ENCODE measurements at places on chromosomes 11 and 22.
A peak's percentile ranks its signal among the peaks of the same experiment; 100 is the strongest.

DNA sequence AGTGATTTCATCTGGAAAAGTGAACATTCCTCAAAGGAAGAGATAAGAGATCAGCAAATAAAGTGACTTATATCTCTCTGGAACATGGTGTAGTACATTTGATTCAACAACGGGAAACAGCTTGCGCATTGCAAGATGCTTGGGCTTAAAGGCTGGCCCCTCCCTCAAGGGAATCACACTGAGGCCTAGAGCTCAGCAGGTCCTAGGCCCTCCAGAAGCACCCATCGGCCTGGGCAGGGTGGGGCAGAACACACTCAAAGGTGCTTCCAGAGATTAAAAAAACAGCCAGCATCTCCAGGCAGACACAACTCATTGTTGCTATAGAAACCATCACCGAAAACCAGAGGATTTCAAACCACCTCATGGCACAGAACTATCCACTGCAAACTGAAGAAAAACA, 69.0 kb upstream of the ARFGAP3 start:
- no peak for DNase-seq

DNA sequence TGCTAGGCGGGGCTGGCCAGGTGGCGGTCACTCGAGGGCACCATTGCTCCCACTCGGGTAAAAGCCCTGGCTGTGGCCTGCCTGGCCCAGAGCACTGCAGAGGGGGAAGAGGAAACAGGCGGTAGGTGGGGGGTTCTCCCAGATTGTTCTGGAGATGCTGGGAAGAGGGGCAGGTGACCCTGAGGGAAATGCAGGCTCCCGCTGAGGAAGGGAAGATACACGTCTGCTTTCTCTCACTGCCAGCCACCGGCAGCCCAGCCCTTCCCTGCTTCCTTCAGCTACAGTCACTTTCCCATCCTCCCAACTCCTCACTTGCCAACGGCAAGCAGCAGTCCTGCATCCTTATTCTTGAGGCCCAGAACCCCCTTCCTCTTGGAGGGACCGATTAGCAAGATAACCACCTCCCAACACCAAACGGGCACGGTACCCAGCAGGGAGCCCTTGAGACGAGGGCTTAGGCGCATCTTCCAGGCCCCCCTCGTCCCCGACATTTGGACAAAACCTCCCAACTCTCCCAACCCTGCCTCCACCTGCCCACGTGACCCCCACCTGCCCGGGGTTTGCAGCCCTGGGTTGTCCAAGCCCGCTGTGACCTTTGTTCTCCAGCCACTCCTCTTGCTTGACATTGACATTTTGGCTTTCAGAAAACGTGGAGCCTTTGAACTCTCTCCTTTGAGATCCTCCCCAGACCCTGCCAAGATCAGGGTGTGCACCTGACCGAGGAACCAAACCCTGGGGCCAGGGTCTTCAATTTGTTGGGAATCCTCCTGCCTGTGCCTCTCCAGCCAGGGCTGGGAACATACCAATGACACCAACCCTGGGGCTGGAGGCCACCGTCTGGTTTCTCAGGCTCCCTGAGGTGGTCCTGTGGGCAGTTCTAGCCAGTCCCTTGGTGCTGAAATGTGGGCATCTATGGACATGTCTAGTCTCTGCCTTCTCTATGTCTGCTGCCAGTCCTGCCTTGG, 48.8 kb upstream of the TTLL12 start:
- DNase-seq, result no peak

GRCh38 chr11:118171269-118172062, 5.0 kb downstream of the SCN2B start:
- peak; percentile 34 for DNase-seq

DNA sequence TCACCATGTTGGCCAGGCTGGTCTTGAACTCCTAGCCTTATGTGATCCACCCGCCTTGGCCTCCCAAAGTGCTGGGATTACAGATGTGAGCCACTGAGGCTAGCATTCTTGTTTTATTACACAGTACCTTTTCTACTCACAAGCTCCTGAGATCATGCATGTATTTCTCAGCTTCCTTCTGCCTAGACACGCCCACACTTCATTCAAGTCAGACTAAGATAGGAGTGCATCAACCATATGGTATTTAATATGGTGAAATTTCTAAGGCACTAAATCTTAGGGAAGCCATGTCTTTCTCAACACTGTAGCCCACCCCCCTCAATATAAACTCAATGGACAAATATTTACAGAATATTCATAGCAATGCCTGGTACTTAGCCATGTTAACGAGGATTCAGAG, 62.1 kb downstream of the SLC25A17 start:
- DNase-seq, result no peak

DNA sequence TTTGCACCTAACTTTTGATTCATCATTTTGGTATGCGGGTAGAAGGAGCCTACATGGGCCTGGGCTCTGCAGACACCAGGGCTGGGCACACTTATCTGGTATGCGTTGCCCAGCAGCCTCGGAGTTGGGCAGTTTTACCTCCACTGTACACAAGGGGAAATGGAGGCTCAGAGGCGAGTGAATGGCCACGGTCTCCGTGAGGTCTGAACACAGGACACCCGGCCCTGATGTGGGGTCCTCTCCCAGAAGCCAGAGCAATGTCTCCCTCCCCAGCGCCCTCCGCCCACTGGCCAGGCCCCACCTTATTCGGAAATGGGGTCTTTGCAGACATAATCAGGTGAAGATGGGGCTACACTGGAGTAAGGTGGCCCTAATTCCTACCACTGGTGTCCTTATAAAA, 43.7 kb downstream of the OSBPL5 start:
- no peak for DNase-seq

- DNase-seq, result peak; percentile 74
Observed at GRCh38 chr11:108895579-108896480, 231.0 kb downstream of the DDX10 start.

DNA sequence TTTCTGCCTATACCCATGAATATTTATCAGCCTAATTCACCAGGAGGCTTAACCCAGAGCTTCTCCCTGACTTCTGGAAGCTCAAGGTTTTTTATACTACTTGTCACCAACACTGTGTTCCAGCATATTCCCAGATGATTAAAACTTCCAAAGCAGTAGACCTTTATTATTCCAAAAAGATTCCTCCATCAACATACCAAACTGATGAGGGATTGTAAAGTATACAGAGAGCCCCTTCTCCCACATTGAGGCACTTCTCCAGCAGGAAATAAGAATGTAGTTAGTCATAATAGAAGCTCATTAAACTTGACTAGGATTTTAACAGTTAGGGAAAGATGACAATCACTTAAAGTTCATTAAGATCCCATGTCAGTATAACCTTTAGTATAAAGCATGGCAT, 51.4 kb upstream of the CEP126 start:
- peak; percentile 48 for DNase-seq

GRCh38 chr11:128711136-128711535, 17.3 kb downstream of the FLI1 start:
- no peak for DNase-seq

- no peak for DNase-seq
Observed at GRCh38 chr11:128803449-128804245, 63.4 kb downstream of the KCNJ1 start.

GRCh38 chr11:32606220-32606619, 22.6 kb downstream of the EIF3M start:
- no peak for DNase-seq

DNA sequence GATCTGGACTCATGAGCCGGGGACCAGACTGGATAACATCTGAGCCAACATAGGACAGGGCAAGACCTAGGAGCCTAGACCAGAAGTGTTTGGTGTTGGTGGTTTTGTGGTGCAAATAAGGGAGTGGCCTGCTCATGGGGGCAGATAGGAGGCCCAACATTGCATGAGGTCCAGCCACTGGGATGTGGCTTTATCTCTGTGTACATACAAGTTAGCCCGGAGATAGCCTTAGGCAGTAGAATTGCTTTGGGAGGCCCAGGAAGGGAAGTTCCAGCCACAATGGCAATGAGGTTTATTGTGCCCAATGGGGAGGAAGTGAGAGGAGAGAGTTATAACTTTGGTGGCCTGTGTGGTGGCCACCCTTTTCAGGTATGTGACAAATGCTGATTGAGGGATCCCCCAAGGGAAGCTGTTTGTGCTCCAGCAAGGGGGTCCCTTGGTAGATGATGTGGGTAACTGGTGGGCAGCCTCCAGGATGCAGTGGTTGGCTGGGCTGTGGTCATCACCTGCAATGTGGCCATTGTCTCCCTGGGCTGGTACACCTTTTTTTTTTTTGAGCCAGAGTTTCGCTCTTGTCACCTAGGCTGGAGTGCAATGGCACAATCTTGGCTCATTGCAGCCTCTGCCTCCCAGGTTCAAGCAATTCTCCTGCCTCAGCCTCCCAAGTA, 6.4 kb downstream of the LMO2 start:
- no peak for DNase-seq

DNA sequence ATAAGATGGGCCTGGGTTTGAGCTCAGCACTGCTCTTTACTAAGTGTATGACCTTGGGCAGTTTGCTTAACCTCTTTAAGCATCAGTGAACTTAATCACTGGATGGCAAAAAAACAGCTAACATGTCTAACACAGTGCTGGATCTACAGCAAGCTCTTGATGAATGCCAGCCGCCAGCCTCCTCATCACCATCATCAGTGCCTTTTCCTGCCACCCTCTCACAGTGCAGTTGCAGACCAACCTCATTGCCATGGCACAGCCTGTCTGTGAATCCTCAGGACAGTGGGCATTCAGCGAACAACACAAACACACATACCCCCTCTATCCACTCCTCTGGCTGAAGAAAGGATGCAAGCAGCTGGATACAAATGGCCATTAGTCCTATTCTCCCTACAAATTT, 133.0 kb downstream of the OPCML start:
- DNase-seq, result no peak

DNA sequence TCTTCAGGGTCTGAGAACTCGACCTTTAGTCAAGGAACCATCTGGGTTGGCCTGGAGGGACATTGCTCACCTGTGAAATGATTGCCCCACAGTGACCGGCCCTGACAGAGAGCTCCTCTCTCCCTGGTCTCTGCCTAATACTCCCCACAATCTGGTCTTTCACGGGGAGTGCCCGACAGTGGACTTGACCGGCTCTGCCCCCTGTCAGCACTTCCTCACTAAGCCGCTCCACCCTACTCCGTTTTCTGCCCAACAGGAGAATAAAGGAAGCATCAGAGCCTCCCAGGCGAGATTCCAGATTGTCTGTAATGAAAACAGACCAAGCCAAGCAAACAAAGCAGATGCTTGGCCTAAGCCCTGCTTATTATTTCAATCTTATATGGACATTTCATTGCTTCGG, 87.8 kb downstream of the FBXO7 start:
- no peak for DNase-seq

DNA sequence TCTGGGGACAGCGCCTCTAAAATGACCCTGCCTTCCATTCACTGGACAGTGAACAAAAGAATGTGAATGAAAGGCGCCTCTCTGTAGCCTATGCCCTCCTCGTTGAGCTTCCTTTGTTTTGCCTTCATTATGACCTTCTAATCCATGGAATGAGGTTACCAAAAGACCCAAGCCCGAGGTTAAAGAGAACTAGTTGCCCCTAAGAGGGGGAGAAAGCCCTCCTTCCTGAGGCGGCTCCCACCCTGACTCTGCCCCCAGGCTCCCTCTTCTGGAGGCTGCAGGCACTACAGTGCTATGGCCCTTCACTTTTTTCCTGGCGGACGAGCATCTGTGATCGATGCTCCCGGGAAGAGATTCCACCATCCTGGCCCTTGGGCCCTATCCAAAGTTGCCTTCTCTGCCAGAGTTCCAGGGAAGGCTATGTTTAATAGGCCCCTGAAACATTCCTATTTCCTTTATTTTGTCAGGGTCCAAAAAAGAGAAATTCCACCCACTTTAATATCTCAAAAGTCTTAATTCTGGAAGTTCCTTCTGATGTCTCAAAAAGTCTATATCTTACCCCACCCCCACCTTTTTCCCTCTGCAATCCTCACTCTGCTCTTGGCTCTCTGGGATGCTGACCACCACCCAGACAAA, 147.3 kb downstream of the FEZ1 start:
- DNase-seq, result peak; percentile 34

DNA sequence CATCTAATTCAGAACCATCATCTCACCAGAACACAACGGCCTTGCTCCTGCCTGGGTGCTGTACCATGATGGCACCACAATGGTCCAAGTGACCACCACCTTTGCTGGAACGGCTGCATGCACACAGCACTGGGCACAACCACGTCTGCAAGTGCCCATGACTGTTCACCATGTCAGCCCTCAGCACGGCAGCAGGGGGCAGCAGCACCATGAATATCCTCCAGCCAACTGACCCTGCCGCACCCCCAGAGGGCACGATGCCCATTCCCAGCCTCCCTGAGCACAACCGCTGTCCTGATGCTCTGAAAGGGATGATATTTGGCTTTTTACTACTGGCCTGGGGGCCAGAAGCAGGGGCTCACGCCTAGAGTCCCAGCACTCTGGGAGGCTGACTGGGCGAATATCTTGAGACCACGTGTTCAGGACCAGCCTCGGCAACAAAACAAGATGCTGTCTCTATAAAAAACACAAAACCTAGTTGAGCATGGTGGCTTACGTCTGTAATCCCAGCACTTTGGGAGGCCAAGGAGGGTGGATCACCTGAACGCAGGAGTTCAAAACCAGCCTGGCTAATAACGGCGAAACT, 25.7 kb downstream of the DRD4 start:
- peak; percentile 38 for DNase-seq

DNA sequence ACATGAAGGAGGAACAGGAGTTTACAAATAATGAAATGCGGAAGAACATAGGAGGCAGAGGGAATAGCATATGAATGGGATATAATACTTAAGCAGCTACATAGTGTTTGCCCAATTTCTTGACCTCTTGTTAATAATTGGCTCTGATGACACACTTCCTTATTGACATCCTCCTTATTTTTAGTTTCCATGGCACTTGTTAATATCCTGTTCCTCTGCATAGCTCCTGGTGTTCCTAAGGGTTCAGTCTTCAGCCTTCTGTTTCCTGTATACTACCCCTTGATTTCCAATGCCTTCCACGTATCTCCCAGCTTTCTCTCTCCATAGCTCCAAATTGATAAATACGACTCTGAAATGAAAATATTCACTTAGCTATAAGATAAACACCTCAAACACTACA, 663.8 kb upstream of the API5 start:
- peak; percentile 57 for DNase-seq

DNA sequence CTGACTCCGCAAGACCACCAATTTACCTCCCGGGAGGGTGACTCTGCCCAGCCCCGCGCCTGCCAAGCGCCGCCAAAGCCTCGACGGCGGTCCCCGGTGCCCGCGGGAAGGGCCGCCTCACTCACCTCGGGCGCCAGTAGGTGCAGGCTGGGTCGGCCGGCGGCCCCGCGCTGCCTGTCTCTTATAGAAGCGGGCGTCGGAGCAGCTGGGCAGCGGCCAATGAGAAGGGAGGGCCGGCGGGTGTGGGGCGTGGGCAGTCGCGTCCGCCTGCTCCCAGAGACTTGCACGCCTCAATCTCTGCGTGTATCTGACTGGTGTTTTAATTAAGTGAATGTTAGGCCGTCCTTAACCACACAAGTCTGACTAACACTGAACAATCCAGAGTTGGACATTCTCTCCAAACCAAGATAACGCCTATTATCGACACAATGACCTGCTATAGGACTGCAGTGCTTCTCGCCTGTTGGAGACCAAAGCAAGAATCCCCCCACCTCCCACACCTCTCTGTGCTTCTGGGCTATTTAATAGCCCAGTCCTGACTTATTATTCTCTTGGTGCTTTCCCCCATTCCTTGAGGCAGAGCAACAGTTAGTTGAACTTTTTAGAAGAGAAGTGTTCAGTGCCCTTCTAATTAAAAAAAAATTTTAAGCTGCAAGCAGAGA, at the start of gene TPH1:
TSS of gene TPH1 (minus strand) at position 154 of the 662 bp plus-strand sequence. CDS start 5,507 bp downstream, outside the sequence.
- DNase-seq, result no peak

GRCh38 chr11:60498853-60499252, 6.3 kb downstream of the MS4A12 start:
- DNase-seq, result no peak

GRCh38 chr11:65692367-65692766, 19.7 kb upstream of the KAT5 start:
- DNase-seq, result no peak
